HFF-Myc (cell line): ENCODE measurements at places on chromosomes 2 and 18.

- DNase-seq, result no peak
Measured at GRCh38 chr2:183950673-183951072, 647.7 kb upstream of the ZNF804A start.

GRCh38 chr2:9820020-9820973, 23.0 kb upstream of the TAF1B start:
- DNase-seq, result no peak

DNA sequence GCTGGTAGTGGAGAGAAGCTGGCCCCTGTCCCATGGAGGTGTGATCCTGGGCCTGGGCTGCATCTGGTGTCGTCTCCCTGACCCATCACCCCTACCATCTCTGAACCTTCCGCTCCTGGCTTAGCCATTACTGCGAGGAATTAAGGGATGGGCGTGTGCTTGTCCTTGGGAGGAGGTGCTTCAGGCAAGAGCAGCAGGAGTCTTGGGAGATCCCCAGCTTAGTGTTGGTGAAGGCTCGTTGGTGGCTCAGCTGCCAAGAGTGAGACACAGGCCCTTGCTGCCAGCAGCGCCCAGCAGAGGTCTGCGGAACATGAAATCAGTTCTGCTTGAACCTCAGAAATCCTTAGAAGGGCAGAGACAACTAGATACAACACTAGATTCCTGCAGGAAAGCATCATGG, 59.9 kb upstream of the TGFA start:
- DNase-seq, result no peak

- no peak for DNase-seq
Measured at GRCh38 chr18:9482790-9483189, 7.5 kb downstream of the RALBP1 start.

DNA sequence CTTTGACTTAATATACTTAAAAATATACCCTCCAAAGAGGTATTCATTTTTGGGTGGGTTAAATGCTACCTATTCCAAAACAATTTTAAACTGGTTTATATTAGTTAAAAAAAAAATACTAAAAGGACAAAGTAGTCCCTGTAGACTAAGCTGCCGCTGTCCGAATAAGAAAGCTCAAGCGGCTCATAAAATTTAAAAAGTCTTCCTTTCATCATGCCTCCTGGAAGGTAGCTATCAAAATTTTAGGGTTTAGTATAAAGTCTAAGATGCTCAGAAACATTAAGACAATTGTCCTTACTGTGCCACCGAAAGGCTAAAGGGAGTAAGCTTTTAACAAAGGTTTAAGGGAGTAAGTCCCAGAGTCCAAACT, 440 bp upstream of the UGGT1 start:
- DNase-seq, result no peak

DNA sequence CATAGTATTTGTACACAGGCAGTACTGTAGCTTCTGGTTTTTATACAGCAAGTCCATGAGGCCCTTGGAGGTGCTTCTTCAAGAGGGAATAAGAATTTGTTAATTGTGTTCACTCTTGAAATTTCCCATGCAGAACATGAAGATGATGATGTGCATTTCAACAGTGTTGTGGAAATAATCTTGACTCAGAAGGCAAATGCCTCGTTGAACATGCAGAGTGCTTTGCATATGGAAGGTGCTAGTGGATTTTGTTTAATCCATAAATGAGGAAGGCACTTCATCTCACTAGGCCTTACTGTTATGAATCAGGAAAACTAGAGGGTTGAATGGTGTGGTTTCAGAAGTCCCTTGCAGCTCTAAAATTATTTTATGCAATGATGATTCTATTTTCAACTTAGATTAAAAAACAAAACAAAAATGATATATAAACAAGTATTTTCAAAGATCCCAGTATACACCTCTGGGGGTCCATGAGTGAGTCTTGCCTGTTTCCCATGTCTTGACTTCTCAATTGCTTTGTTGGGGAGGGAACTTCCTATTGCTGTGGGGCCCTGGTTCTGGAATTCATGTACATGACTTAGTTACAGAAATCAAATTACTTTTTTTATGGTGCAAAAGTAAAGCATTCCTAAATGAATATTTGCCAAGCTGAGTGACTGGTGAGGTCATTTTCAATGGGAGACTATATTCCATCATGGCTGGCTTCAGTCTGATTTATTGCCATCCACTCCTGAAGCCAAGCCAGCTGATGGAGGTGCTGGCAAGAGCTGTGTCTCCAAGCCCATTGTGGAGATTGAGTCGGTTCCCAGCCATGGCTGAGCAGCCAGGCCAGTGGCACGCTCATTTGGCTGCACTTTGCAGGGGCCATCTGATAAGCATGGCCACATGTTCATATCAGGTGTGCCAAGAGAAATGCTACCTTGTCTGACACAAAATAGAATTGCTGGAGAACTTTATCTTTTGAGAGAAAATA, 56.5 kb downstream of the MGAT5 start:
- DNase-seq, result no peak
